AG20443 (cell line): ENCODE measurements at places on chromosomes 16 and 17.

DNA sequence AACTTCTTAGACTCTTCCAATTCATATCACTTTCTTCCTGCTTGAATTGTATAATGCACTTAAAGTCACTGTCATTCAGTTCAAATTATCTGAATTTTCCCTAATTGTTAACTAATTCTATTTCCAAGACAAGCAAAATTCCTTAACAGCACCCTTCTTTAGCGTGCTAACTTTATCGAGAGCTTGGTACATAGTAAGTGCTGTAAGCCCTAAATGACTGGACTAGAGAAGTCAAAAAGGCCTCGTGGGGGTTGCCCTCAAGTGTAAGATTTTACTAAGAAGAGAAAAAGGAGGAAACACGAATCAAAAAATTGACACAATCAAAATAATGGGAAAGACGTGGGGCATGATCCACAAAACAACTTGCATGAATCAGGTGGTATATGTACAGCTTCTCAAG lies 11.3 kb downstream of the KANSL1 start:
- DNase-seq, result no peak

GRCh38 chr16:19166500-19166899 lies 1.5 kb upstream of the SYT17 start:
- DNase-seq, result no peak

GRCh38 chr17:33819539-33819938 lies 435.5 kb upstream of the CCL2 start:
- no peak for DNase-seq

- DNase-seq, result no peak
Measured at GRCh38 chr17:68906638-68907037, 48.6 kb downstream of the ABCA8 start.

DNA sequence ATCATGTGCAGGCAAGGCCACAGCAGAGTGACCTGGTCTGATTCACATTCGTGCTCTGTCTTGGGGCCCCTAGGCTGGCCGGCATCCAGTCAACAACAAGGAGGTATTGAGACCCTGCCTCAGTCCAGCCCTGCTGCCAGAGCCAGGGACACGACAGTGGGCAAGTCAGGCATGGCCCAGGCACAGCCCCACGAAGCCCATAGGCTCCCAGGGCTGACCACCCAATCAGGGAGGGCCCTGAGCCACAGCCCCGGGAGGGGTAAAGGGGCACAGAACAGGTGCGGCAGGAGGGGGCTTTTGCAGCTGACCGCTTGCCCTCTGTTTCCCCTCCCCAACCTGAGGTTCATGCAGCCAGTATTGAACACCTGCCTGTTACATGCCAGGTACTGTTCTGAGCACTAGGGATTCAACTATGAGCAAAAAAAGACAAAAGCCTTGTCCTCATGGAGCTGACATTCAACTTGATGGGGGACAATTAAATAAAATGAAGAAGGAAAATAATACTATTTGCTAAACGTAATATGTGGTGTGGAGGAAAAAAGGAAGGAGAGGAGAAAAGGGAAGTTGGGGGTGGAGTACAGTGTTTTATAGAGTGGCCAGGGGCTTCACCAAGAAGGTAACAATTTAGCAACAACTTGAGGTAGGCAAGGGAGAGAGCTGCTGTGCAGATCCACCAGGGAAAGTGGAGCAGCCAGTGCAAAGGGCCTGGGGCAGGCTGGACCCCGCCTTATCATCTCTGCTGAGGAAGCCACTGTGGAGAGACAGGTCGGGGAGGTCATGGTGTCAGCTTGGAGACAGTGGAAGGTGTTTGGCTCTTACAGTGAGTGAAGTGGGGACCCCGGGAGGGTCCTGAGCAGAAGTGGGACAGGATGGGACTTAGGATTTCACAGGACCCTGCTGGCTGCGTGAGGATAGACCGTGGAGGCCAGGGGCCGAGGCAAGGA lies 6.1 kb downstream of the DRC3 start:
- no peak for DNase-seq

DNA sequence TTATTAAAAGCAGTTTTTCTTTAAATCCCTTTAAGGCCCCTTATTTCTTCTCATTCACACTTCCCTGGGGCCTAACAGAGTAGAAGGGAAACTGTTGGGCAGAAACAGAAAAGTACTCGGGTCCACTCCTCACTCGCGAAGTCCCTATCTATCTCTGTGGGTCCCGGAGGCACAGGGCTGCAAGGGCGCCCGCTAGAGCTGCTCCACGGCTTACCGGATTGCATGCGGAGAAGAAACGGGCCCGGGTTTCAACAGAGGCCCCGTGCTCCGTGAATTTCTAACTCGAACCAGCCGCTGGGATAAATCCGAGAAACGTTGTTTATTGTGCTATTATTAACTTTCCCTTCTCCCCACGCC lies 4.3 kb downstream of the CBLN1 start:
- no peak for DNase-seq
